ENCODE measurements at places on chromosomes 16 and 17.

DNA sequence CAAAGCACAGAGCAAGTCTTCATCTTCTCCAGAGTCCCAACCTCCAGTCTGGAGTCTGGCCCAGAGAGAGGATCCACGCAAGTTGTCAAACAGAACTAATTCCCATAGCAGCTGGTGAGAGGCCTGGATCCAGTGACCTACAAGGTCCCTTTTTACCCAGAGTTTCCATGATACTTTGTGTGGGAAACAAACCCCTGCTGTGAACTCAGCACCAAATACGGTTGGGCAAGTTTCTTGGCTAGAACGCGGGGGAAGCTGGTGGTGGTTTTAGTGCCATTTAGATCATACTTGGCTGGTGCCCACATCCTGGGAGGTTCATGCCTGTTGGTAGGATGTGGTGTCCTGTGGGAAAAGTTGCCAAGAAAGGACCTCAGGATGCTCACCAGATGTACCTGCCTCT, 18.1 kb downstream of the TMC7 start:
- no peak for DNase-seq

GRCh38 chr16:48617711-48618148, 7.8 kb upstream of the N4BP1 start:
- no peak for DNase-seq

DNA sequence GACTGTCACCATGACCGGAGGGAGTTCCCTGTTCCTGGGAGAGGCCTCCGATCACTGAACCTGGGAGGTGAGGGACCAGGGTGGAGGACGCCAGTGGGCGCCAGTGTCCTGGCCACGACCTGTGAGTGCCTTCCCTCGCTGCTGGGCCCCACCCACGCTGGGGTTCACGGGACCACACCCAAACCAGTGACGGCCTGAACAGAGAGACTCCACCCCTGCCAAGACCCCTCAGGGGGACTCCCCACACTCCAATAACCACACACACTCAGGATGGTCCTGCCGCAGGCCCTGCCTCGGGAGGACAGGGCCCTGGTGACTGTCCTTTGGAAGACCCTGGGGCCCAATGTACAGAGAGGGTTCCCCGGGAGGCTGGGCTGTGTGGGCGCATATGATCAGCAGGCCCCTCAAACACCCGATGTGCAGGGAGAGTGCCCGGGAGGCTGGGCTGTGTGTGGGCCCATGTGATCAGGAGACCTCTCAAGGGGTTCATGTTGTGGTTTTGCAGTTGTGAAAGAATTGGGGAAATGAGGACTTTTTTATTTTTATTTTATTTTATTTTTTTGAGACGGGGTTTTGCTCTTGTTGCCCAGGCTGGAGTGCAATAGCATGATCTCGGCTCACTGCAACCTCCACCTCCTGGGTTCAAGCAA, 26.6 kb downstream of the TPSD1 start:
- DNase-seq: no peak

DNA sequence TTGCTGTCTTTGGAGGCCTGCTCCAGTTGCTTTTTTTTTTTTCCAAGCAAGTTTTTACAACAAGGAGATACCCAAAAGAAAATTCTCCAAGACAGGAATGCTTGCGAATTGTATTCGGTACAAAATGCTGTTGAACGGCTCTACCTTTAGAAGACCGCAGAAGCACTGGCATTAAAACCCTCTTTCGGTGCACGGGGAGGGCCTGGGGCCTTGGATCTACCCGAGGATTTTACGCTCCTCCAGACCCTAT, 1.3 kb upstream of the HELZ start:
- no peak for DNase-seq

GRCh38 chr16:61915569-61915968, 120.7 kb downstream of the CDH8 start:
- DNase-seq: no peak

DNA sequence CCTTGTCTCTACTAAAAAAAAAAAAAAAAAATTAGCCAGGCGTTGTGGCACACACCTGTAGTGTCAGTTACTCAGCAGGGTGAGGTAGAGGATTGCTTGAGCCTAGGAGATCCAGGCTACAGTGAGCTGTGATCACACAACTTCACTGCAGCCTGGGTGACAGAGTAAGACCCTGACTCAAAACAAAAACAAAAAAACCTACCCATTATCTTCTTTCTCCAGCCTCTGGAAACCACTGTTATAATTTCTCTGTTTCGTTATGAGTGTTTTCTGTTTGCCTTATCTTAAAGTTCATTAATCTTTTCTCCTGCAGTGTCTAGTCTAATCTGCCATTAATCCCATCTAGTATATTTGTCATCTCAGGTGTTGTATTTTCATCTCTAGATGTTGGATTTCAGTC, 18.6 kb upstream of the CLTC start:
- no peak for DNase-seq

GRCh38 chr16:86614699-86615098, 36.4 kb downstream of the FOXL1 start:
- DNase-seq: no peak

- DNase-seq: no peak
These were observed 3.1 kb upstream of the CAPN15 start for GRCh38 chr16:524274-525040.

GRCh38 chr17:49858796-49859195, 10.9 kb upstream of the TAC4 start:
- DNase-seq: no peak

GRCh38 chr16:29877266-29877961, 14.4 kb upstream of the CDIPT start:
- DNase-seq: peak; percentile 35

GRCh38 chr16:73916829-73917594, 379.6 kb upstream of the PSMD7 start:
- no peak for DNase-seq

- DNase-seq: no peak
These were observed 457.6 kb upstream of the ZFHX3 start for GRCh38 chr16:73505577-73505976.

DNA sequence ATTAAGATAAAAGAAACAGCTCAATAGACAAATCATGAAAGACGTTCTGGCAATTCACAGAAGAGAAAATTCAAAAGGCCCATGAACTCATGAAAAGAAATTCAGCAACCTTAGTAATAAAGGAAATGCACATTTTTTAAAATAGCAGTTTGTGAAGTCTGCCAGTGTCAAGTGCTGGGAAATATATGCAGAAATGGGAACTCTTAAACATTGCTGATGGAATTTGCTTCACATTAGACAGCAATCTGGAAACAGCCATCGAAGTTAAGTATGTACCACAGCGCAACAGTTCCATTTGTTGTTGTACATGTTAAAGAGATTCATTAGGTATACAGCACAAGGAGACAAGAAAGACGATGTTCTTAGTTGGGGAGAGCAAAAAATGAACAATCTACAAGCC, 319.4 kb upstream of the SALL1 start:
- no peak for DNase-seq

GRCh38 chr17:70563281-70563820, 394.0 kb downstream of the KCNJ2 start:
- DNase-seq: no peak

DNA sequence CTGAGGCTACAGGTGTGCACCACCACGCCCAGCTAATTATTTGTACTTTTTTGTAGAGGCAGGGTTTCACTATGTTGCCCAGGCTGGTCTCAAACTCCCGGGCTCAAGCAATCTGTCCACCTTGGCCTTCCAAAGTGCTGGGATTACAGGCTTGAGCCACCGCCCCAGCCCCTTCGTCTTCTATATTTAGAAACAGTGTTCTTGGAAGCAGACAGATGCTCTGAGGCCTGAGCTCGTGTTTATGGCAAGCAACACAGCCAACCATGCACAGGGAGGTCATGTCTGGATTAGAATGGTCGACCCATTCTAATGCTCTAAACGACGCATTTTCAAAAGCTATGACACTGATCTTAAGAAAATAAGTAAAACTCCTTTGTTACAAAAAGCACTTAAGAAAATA, 16.6 kb downstream of the TMEM204 start:
- DNase-seq: no peak

DNA sequence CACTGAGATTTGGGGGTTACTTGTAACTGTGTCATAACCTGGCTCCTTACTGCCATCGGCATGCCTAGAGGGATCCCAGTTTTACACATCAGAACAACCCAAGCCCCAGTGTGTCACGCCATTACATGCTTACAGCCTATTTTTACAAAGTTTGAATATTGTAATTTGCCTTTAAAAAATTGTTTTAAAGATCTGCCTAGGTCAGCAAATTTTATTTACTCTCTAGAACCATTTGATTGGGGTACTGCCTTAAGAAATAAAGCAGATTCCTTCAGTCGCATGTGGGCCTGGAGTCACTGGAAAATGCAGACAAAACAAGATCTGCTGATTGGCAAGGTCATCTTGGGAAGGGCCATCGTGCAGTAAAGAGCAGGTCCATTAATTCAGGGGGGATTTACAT, 566.9 kb downstream of the WWOX start:
- no peak for DNase-seq

DNA sequence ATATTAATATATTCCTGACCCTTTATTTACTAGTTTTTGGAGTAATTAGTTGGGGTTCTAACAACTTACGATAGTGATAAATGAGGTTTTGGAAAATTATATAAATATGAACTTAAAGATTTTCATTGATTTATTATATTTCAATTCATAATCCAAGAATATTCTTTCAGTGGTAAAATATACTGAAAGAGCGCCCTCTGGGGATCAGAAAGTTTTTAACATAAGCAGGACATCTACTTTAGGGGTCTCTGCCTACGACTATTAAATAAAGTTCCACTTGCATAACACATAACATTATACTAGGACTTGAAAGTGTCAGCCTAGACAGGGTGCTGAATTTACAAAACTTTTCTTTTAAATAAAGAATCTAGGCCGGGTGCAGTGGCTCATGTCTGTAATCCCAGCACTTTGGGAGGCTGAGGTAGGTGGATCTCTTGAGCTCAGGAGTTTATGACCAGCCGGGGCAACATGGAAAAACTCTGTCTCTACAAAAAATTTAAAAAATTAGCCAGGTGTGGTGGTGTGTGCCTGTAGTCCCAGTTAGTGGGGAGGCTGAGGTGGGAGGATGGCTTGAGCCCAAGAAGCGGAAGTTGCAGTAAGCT, 15.6 kb downstream of the RFWD3 start:
- DNase-seq: no peak

- DNase-seq: no peak
These were observed 15.0 kb upstream of the KCNJ18 start for GRCh38 chr17:21677126-21677910.

DNA sequence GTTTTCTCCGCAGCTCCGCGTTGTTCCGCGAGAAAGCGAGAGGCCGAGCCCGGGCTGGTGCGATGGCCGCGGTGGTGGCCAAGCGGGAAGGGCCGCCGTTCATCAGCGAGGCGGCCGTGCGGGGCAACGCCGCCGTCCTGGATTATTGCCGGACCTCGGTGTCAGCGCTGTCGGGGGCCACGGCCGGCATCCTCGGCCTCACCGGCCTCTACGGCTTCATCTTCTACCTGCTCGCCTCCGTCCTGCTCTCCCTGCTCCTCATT, 404 bp downstream of the EMC6 start:
- no peak for DNase-seq

- no peak for DNase-seq
These were observed 33.4 kb upstream of the ZNF469 start for GRCh38 chr16:88349153-88349902.

GRCh38 chr16:52592778-52593177, 45.8 kb upstream of the TOX3 start:
- no peak for DNase-seq

DNA sequence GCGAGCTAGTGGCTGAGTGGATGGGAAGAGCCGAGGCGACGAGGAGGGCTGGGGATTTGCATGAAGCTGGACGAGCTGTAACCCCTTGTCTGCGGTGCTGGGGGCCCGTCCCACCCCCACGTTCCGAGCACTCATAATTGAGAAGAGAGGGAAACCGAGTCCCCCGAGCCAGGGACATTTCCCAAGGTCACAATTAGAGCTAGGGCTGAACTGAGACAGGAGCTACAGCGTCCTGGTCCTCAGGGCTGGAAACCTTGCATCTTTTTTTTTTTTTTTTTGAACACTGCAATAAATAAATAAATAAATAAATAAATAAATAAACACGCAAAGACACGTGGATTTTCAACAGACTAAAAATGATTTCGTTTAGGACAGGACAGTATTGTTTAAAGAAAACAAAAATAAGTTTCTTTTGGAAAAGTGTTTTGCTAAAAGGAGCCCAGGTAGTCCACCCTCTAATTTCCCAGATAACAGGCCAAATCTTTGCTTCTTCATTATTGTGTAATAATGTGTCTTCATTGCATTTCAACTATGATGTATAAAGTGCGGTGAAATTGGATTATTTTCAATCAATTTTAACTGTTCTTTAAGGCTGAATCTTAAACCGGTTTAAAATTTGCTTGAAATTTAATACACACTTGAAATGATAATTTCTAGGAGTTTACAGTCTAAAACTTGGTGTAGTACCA, 992 bp downstream of the GDPD1 start:
- no peak for DNase-seq

DNA sequence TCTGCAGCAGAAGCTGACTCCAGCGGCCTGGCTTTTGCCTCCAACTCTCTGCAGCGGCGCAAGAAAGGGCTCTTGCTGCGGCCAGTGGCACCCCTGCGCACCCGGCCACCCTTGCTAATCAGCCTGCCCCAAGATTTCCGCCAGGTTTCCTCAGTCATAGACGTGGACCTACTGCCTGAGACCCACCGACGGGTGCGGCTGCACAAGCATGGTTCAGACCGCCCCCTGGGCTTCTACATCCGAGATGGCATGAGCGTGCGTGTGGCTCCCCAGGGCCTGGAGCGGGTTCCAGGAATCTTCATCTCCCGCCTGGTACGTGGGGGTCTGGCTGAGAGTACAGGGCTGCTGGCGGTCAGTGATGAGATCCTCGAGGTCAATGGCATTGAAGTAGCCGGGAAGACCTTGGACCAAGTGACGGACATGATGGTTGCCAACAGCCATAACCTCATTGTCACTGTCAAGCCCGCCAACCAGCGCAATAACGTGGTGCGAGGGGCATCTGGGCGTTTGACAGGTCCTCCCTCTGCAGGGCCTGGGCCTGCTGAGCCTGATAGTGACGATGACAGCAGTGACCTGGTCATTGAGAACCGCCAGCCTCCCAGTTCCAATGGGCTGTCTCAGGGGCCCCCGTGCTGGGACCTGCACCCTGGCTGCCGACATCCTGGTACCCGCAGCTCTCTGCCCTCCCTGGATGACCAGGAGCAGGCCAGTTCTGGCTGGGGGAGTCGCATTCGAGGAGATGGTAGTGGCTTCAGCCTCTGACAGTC, 1.3 kb downstream of the PARD6A start:
- no peak for DNase-seq

GRCh38 chr17:54945671-54946070, 22.8 kb downstream of the COX11 start:
- DNase-seq: no peak

DNA sequence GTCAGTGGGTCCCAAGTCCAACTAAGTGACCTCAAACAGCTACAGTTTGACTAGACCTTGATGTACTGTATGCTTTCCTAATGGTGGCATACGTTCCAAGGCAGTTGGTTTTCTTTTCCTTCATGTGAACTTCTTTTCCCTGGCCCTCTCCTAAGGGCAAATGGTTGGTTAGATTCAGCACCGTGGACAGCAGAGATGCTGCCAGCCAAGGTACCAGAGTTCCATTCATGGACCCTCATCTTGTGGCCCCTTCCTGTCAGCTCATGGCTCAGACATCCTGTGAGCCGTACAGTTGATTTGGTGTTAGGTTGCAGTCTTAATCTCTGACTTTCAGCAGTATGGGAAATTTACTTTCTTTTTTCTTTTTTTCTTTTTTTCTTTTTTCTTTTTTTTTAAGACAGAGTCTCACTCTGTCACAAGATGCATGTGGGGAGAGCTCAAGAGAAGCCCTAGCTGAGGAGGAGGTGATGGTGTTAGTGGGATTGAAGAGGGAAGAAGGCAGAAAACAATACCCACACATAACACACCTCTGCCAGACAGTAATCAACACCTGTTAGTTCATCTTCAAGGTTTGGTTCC, 122.4 kb downstream of the USP31 start:
- peak; percentile 36 for DNase-seq

GRCh38 chr16:52318302-52319009, 228.5 kb downstream of the TOX3 start:
- DNase-seq: no peak
